ENCODE measurements at places on chromosomes 6 and 20.
A peak's percentile ranks its signal among the peaks of the same experiment; 100 is the strongest.

GRCh38 chr20:16864963-16865362 lies 116.8 kb downstream of the OTOR start:
- DNase-seq: peak; percentile 37

GRCh38 chr20:58759947-58760346 lies 67.3 kb downstream of the NPEPL1 start:
- DNase-seq: no peak

DNA sequence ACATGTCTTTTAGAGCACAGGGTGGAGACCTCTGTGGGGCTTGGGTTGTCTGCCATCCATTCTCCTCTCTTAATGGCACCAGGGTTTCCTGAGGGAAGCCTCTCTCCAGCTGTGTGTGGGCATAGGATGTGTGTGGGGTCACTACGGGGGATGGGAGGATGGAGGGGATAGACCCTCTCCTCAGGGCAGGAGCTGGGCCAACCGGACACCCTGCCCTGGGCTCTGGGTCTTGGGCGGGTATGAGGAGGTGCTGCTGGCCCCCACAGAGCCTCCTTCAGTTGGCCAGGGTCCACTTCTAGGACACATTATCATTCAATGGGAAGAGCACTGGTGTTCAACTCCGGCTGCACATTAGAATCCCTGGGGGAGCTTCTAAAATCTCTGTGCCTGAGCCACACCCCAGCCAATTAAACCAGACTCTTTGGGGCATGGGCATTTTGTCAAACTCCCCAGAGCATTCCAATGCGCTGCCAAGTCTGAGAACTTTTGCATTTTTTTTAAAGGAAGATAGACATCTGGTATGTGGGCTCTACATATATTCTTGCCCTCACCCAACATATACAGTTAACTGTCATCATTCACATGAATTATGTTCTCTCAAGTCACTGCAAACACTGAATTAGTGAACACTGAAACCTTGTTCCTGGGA lies 38.5 kb downstream of the TRAM2 start:
- DNase-seq: no peak

DNA sequence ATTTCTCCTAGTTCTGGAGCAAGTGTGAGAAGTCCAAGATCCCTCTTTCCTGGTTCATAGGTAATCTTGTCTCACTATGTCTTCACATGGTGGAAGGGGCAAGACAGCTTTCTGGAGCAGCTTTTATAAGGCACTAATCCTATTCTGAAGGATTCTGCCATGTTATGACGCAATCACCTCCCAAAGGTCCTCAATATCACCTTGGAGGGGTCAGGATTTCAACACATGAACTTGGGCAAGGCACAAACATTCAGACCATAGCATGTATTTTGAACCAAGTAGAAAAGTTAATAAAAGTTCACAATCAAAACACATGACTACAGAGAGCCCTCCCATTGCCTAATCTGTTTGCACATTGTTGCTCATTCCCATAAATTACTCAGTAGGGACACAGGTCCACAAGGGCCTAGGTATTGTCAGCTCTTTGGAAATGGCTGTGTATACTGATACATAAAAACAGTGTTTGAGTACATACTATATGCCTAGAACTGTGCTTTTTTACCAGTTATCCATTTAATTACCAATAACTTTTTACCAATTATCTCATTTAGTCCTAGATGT lies 11.3 kb upstream of the TRDN start:
- DNase-seq: no peak

DNA sequence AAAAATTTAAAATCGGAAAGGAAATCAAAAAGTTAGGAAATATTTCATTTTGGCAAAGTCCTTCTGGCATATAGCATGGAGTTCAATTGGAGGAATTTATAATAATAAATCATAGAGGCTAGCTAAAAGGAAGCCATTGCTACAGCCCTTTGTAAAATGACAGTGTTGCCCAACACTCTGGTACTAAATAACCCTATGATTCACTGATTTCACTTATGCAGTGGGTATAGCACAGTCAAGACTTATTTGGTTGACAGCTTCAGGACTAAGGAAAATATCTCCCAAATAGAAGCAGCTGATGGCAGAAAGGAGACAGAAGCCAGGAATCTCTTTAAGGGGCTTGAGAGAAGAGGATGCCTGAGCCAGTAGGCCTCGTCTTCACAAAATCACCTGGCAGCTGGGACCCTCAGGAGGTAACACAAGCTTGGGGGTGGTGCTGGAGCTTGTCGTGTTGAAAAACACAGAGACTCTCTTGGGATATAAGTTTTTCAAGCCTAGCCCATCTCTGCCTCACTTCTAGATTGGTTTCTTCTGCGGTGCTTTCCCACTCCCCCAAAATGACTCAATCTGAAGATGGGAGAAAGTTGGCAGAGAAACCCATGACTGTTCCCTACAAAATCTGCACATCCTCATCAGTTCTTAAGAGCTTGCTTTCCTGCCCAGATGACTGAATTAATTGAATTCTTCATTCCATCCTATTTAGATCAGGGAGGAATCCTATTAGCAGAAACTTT lies 38.4 kb upstream of the EYA4 start:
- peak; percentile 41 for DNase-seq

DNA sequence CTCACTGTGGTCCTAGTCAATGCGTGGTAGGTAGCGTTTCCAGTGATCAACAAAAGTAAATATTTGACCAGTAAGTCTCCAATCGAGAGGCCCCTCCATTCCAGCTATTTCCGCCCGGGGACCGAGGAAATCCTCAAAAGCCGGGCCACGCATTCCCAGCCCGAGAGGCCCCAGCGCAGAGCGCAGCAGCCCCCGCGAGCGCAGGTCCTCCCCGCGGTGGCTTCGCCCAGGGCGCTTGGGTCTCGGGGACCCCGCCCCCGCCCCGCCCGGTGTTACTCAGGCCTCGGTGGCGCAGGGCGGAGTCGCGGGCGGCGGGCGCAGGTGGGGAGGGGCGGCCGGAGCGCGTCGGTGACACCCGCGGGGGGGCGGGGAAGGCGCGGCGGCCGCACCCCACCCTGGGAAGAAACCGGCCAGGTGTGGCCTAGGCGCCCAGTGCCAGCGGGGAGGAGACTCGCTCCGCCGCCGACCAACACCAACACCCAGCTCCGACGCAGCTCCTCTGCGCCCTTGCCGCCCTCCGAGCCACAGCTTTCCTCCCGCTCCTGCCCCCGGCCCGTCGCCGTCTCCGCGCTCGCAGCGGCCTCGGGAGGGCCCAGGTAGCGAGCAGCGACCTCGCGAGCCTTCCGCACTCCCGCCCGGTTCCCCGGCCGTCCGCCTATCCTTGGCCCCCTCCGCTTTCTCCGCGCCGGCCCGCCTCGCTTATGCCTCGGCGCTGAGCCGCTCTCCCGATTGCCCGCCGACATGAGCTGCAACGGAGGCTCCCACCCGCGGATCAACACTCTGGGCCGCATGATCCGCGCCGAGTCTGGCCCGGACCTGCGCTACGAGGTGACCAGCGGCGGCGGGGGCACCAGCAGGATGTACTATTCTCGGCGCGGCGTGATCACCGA lies at the start of gene DSP:
Gene DSP, plus strand, starts transcription at position 497 of the 890 bp plus-strand sequence. Its CDS starts 245 bp downstream, at position 742.
- DNase-seq: peak; percentile 39

GRCh38 chr20:37759052-37759553 lies 65.3 kb downstream of the CTNNBL1 start:
- no peak for DNase-seq

DNA sequence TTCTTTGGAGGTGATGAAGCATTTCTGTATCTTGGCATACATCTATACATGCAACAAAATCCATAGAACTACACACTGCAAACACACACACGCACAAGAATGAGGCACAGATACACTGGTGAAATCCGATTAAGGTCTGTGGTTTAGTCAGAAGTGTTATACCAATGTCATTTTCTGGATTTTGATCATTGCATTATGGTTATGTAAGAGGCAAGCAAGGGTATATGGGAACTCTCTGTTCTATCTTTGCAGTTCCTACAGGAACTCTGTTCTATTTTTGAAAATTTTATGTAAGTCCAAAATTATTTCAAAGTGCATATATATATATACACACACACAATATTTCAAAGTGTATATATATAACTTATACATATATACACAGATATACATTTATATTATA lies 101.7 kb downstream of the SYNDIG1 start:
- no peak for DNase-seq

DNA sequence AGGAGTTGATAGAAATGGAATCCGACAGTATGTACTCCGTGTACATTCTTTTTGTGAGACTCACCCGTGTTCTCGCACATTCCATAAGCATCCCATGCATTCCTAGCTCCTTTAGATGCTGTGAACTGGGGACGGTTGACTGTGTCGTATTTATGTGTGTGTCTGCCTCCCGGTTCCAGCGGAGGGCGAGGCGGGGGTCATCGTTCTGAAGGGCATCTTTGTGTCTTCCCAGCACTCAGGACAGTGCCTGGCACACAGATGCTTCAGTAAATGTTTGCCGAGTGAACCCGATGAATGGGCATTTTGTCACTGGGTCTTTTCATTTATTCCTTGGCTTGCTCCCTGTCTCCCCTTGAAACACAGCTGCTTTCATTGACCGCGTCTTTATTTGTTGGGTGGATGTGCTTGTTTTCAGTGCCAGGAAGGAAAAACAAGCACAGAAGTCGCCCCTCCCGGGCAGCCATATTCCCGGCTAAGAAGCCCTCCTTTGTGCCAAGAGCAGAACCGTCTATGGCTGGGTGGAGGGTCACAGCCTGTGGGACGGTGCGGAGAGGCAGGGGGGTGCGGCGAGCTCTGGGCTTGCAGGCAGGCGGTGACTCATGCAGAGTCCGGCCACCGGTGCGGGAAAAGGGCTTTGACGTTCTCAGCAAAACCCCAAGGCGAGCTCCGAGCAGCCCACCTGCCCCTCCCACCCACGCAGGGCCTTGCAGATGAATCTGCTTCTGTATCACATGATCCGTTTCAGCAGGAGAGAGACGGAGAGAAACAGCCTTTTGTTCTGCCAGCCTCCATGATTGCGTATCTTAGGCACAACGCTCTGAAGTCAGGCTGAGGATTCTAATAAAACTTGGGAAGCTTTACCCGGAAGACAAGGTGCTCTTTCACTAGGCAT lies 11.2 kb upstream of the PSMG4 start:
- peak; percentile 96 for DNase-seq

Data from fibroblast of skin of abdomen (primary cell).